T follicular helper cell (primary cell): ENCODE measurements at places on chromosomes 16 and 17.

- DNase-seq, result no peak
These were observed 123.5 kb downstream of the USP31 start for GRCh38 chr16:23025692-23026307.

- DNase-seq, result no peak
These were observed 69.5 kb upstream of the CIBAR2 start for GRCh38 chr16:85181739-85182129.

- no peak for DNase-seq
These were observed 20.3 kb downstream of the KPNB1 start for GRCh38 chr17:47670064-47670463.

- DNase-seq, result no peak
These were observed 171.0 kb downstream of the MAF start for GRCh38 chr16:79429381-79430190.

DNA sequence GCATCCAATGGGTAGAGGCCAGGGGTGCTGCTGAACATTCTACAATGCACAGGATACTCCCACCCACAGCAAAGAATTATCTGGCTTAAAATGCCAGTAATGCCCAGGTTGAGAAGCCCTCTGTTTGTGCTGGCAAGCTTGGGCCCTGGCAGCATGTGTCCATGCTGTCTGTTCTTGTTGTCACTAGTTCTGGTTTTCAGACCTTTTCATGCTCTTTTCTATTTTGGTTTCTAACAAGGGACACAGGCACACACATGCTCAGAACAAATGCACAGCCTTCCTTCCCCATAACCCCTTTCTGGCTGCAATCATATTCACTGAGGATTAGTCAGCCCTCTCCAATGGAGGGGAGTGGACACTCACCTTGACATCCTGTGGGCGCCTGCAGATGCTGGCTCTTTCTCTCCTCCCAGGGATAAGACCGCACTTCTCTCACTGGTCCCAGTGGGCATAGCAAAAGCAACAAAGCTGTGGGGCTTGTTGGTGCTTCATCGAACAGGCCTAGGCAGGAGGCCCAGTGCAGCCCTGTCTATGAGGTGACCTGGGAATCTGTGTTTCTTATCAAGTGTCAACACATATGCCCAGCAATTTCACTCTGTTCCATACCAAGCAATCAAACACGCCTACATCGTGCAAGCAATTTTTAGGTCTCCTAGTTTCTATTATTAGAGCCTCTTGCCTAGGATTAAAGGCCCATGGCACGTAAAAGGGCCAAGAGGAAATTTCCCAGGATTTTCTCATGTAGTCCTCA, 271.1 kb upstream of the CCL2 start:
- no peak for DNase-seq

GRCh38 chr16:2468233-2468724, 2.8 kb upstream of the NTN3 start:
- DNase-seq, result no peak

DNA sequence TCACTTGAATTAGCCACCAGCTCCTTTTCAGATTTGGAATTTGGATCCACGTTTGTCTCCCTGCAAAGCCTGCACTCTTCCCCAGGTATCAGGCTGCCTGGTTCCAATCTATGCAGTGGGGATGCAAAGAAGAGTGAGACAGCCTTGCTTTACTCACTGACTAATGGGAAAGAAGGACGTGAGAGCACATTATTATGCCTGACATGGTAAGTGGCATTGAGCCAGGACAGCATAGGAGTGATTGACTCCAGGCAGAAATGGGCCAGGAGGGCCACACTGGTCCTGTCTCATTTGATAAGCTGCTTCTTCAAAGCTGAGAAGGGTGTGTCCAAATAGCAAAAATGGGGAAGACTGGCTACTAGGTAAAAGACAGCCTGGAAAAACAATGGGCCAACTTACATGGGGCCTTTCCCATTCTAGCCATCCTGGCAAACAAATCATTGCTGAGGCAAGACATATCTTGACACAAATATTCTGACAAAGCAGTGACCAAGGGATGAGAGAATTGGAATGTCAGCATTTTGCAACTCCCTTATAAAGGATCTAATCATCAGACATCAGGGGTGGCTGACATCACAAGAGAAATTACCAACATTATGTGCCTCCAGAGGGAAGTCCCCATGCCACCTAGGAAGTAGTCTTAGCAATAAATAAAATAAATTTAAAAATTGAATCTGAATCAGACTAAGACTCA, 38.6 kb downstream of the CDH11 start:
- DNase-seq, result no peak

DNA sequence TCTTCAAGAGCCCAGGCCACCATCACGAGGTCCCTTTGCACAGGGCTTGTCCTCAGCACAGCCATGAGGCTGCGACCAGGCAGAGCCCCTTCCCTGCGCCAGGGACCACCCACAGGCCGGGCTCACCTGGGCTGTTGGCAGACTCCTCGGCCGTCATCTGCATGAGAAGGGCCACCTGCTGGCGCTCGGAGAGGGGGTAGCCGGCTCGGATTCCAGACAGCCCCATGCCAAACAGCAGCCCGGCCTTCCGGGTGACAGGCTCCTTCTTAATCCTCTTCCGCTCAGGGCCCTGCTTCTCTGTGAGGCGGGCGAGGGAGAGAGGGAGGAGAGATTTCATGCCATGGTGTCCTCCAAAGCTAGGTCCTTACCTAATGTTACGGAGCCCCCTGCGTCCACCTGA, 73.4 kb downstream of the ZNF778 start:
- no peak for DNase-seq

DNA sequence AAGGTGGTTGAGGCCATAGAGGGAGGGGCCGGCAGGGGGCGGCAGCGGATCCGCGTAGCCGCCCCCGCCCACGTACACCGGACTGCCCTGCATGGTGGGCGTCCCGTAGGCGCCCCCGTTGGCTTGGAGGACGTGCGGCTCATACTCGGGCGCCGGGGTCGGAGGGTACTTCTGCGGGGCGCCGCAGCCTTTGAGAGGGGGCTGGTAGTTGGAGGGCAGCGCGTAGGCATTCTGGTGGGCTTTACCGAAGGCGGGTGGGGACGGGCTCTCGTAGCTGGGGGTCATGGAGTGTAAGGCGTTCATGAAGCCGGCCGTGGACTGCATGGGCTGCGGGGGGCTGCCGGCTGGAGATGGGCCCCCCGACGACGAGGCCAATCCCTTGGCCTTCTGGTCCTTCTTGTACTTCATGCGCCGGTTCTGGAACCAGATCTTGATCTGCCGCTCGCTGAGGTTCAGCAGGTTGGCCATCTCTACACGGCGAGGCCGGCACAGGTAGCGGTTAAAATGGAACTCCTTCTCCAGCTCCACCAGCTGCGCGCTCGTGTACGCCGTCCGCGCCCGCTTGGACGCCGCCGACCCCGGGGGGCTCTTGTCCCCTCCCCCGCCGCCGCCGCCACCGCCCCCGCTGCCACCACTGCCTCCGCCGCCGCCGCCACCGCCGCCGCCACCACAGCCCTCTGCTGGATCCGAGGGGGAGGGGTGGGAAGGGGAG, 5.7 kb upstream of the HOXB2 start:
- DNase-seq, result no peak

DNA sequence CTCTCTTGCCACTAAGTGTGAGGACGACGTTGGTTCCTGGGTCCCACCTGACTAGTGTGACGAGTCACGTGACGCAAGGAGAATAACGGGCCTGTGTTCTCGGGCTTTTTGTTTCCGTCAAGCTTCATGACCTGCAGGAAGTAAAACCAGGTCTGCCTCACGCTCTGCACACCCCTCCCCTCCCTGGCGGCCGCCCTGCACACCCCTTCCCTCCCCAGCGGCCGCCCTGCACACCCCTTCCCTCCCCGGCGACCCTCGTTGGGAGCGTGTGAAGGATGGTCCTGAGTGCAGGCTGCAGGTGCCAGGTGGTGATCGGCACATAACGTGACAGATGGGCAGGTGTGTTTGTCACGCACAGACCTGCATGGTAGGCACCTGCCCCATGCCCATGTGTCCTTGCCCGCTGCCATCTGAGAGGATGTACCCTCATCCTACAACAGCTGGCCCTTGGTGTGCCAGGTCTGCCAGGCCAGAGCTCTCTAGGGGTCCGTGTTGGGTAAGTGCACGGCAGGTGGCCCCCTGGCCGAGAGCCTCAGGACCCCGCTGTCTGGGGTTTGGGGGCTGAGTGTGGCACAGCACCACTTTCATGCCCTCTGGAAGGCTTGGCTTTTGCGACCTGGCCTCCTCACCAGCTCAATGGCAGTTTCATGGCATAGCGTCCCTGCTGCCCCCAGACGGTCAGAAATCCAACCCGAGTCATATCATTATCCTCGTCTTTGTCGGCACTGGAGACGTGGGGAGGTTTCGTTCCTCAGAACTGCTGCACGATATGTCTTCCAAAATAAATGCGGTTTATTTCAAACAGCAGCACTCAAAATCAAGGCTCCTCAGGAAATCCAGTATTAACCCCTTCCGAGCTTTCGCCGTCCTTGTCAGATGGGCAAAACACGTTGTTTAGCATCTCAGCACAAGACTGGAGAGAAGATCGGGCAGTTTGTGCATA, 191.8 kb upstream of the CHMP6 start:
- no peak for DNase-seq

- DNase-seq, result no peak
These were observed 134.1 kb downstream of the IRF8 start for GRCh38 chr16:86033016-86033474.

DNA sequence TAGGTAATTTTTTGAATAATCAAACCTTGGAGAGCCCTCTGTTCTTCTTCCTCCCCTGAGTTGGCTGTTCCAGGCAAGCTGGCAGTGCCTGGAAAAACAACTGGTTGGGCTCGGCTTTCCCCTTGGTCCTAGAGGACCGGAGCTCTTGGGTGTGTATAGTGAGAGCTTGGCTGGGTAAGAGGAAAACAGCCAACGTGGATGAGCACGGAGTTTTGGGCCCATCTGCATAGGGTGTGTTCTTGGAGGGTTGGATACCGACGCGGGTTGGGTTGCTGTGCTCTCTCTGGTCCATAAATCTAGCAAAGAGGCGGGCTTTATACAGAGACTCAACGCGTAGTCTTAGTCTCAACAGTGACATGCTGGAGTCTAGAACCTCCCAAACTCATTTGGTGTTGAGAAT, 23.2 kb downstream of the ITGB3 start:
- DNase-seq, result no peak

DNA sequence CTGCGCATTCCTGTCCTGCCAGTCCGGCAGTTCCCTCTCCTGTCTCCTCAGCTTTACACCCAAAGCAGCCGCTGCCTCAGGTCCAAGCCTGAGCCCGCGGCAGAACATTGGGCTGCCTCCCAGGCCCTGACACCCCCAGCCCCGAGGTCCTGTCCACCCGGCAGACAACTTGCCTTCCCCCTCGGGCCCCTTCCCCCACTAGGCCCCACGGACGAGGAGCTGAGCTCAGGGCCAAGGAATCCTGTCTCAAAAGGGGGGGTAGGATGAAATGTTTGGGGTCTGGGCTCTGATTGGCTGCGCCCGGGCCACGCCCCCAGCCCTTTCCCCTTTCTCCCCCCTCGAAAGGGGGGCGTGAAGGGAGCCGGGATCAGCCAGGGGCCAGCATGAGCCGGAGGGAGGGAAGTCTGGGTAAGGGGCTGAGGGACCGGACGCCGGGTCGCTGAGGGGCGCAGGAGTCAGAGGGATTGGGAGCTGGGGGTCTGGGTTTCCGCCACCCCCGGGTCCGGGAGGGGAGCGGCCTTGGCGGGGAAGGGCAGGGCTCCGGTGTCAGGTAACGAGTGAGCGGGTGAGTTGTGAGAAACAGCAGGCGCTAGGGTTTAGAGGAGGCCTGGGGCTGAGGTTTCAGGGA, at the start of gene CTF1:
CTF1 (plus strand) TSS at position 354 of the 628 bp plus-strand sequence; CDS start at position 384, 30 bp downstream.
- no peak for DNase-seq

DNA sequence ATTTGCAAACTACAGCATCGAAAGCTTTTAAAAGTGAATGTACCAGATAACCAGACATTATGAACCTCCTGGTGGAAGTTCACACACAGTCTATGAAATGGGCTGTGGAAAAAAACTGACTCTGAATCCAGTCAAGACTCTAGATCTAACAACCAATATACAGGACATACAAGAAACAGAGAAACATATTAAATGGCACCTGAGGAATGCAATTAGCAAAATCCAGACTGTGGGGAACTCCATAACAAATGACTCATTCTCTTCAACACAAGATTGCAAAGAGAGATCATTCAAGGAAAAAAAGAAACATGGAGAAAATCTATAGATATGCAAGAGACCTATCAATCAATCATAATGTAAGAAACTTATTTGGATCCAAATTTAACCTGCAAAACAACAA, 119.0 kb downstream of the MYO1D start:
- no peak for DNase-seq

GRCh38 chr17:32546031-32546444, 59.2 kb downstream of the CDK5R1 start:
- no peak for DNase-seq

- DNase-seq, result no peak
These were observed 90.3 kb downstream of the YPEL2 start for GRCh38 chr17:59421722-59422121.

- no peak for DNase-seq
These were observed 216 bp downstream of the VPS9D1 start for GRCh38 chr16:89720551-89720812.

GRCh38 chr16:12459391-12460063, 344.2 kb downstream of the CPPED1 start:
- no peak for DNase-seq

DNA sequence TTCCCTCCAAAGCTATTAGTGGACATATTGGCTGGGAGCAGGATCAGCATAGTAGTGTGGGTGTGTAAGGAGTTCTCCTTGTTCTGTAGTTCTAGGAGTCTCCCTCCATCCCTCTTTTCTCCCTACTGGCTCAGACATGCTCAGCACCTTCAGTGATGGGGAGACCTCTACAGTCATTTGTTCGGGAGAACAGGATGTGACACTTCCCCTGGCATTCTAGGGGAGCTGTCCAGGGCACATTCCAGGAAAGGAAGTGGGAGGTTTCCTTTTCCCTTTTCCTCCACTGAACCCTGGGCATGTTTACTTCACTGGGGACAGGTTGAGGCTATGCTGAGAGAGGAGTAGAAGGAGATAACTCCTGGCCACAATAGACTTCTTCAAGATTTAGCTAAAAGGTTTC, 86.5 kb downstream of the MYH13 start:
- DNase-seq, result no peak

DNA sequence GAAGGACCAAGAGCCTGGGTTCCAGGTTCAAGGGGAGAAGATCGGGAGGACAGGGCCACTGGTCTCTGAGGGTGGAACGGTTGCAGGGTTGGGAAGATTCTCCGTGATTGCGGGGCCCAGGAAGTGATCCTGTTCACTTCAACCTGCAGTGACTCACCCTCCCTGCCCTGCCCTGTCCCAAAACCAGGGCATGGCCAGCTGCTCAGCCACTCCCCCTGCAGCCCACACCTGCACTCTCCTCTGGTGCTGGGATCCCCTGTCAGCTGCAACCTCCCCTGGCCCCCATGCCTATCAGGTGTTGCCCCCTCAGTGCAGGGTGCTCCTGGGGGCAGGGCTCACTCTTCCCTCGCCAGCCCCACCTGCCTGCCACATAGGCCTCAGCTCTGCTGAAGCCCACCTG, 1.1 kb downstream of the RUNDC3A start:
- DNase-seq, result no peak
